GM13976 (cell line): ENCODE measurements at places on chromosomes 1 and 21.

GRCh38 chr1:227388214-227389168 lies 70.2 kb upstream of the CDC42BPA start:
- no peak for DNase-seq

DNA sequence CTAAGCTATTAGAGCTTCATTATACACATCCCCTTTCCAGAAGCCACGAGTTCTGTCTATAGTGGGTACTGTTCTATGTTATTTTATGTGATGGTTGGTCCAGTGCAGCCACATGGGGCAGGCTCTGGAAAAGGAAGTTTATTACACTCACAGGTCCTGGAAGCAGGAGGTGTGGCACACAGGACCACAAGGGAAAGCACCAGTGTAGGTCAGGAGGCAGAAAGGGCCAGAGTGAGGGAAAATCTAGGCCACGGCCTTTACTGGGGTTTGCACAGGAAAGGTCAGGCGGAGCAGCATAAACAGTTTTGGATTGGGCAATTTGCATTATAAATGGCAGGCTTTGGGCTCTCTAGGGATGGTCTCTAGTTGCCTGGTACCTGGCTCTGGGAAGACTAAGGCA lies 21.8 kb upstream of the CNIH3 start:
- no peak for DNase-seq

DNA sequence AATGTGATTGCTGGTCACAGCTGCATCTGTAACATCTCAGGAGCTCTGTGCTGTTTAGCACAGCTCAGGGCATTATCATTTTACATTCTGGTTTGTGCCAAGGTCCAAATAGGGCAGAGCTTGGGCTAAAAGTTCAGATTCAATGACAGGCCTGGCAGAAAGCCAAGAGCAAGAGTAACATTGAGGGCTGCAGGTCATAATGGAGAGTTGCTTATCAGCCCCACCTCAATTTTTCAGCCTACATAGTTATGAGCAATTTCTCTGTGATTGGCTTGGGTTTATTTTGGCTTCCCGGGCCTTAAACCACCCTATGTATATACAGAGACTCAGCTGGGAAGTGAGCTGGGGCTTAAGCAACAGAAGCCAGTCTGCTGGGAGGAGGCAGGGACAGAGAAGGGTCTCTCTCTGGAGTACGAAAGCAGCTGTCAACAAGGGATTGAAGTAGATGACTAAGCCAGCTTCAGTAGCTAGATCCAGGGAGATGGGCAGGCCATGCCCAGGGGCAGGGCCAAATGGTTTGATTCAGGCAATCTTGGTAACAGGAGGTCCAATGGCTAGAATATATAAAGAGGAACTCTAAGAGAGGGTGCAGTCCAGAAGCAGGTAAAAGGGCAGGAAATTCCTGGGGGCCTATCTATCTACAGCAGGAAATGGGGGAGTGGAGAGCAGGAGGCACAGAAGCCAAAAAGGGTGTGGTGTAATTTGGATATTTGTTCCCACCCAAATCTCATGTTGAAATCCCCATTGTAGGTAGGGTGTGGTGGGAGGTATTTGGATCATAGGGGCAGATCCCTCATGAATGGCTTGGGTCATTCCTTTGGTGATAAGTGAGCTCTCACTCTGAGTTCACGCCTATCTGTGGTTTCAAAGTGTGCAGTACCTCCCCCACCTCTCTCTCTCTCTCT lies 49.0 kb downstream of the BRINP2 start:
- DNase-seq, result no peak

DNA sequence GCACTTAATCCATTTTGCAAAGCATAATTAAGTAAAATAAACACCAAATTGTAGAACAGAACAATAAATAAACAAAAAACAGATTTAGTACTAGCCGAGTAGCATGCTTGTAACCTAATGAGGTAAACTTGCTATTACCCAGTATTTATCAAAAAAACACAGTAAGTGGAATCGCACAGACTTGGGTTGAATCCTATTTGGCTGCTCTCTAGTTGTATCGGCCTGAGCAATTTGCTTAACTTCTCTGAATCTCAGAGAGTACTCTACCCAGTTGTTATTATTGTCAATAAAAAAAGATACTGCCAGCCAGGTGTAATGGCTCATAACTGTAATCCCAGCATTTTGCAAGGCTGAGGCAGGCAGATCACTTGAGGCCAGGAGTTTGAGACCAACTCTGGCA lies 664.3 kb downstream of the ADGRL2 start:
- DNase-seq, result no peak

DNA sequence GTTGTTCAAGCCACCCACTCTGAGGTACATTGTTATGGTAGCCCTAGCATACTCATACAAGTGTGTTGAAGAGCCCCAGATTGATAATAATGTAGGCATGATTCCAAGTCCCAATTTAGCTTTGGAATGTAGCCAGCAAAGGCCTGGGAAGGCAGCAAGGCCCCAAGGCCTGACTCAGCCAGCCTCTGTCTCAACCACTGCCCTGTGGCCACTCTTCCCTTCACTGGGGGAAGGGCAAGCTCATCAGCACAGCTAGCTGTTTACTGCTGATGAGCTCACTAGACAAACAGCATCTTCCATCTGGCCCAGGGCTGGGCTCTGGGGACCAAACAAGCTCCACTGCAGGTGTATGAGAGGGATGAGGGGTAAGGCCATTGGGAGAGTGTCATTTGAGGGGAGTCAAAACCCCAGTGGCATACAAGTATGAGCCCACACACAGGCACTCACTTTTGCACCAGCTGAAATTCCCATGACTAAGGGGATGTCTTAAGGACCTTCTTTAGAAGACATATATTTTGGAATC lies 2.2 kb upstream of the IRF6 start:
- DNase-seq, result no peak

DNA sequence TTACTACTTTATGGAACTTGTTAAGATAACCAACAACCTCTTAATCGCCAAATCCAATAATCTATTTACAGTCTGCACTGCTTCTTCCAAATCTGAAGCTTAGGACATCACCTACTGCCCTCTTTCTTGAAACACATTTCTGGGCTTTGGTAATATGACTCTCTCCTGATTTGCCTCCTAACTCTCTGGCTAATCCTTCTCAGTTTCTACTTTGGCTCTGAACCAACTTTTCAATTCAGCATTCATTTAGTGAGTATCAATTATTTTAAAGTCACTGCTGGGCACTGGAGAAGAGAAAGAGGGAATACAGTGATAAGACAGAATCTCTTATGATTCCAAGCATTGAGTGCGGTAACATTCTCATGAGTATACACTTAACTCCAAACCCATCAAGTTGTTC lies 275.0 kb downstream of the AKT3 start:
- DNase-seq, result no peak

DNA sequence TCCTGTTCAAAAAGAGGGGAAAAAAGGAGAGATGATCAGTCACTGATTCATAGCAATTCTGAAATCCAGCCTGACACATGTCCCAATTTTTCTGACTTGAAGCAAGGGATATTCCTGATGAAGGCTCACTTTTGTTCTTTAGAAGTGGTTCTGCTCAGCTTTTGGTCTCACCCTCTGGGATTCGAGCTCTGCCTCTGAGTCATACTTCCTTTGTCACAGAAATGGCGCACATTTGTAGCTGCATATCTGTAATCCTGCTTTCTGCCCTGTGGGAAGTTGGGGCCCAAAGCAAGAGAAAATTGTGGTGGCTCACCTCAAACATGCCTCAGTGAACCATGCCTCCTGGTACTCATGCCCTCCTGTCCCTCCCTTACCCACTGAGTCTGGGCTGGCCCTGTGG lies 22.3 kb upstream of the FAM78B start:
- no peak for DNase-seq

DNA sequence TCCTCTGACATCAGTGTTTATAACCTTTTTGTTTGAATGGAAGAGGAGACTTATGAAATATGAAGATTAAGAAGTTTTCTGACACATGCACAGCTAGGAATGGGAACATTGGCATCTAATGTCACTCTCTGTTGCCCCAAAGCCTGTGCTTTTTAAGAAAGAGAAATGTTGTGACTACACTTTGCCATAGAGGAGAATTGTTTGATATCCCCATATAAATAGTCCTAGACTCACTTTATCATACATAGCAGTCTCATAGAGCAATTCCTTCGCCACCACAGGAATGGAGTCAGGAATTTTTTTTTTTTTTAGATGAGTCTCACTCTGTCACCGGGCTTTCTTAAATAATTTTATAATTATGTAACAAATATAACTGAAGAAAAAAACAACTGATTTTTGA lies 1.5 kb downstream of the KRTAP21-3 start:
- no peak for DNase-seq

DNA sequence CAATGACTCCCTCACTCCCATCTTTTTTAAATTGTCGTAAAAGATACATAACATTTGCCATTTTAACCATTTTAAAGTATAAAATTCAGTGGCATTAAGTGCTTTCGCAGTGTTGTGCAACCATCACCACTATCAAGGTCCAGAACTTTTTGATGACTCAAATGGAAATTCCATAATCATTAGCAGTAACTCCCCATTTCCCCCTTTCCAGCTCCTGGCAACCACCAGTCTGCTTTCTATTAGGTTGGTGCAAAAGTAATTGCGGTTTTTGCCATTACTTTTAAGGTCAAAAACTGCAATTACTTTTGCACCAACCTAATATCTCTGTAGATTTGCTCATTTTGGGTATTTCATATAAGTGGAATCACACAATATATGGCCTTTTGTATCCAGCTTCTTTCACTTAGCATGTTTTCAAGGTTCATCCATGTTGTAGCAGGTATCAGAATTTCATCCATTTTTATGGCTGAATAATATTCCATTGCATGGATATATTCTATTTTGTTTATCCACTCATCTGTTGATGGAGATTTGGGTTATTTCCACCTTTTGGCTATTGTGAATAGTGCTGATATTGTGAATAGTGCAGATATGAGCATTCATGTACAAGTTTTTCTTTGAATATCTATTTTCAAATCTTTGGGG lies 159.7 kb downstream of the HIVEP3 start:
- DNase-seq, result no peak

GRCh38 chr1:208528578-208529240 lies 284.5 kb upstream of the PLXNA2 start:
- DNase-seq, result no peak

- DNase-seq, result peak; percentile 28
These were observed 17.8 kb downstream of the PKNOX1 start for GRCh38 chr21:42991992-42992740.

GRCh38 chr1:71667216-71667615 lies 586.4 kb upstream of the ZRANB2 start:
- DNase-seq, result no peak

GRCh38 chr1:52672946-52673345 lies 25.2 kb downstream of the COA7 start:
- DNase-seq, result no peak

DNA sequence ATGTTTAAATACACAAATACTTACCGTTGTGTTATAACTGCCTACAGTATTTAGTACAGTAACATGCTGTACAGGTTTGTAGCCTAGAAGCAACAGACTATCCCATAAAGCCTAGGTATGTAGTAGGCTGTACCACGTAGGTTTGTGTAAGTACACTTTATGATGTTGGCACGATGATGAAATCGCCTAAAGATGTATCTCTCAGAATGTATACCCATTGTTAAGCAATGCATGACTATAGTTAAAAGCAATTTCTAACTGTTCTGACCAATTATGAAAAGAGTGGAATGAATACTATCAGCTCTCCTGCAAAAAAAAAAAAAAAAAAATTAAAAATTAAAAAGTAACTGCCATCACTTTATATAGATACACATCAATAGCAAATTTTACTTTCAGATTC lies 11.4 kb downstream of the HP1BP3 start:
- no peak for DNase-seq

DNA sequence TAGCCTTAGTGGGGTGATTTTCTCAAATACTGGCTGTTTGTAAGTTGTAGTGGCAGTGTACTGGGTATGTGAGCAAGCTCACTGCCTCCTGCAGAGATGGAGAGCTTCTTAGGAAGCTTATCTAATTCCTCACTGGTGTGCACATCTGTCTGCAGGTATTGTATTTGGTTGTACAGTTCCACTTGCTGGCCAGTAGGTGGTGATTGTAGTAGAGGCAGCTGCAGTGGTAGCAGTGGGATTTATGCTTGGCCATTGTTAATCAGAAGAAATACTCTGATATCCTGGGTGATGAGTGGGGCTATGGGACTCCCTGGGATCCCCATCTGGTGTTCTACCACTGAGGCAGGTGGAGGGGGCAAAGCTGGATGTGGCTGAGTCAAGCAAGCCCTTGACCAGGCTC lies 276.1 kb upstream of the SPAG17 start:
- DNase-seq, result no peak

- DNase-seq, result no peak
These were observed 516.9 kb downstream of the ADGRL2 start for GRCh38 chr1:82317671-82318070.

DNA sequence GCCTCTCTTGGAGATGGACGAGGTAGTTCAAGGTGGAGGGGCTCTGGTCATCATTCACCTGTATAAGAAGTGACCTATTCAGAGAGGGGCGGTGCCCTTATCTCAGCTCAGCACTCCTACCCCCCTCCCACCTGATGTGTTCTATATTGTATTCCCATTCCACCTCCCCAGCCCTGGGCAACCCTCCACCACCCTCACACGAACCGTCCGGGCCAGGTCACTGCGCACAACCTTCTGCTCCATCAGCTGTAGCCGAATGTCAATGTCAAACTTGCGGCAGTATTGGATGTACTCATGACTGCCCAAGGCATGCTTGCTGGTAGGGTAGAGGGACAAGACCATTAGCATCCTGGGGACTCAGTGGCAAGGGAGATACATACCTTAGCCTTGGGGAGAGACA lies 34.3 kb downstream of the PIK3C2B start:
- DNase-seq, result no peak

DNA sequence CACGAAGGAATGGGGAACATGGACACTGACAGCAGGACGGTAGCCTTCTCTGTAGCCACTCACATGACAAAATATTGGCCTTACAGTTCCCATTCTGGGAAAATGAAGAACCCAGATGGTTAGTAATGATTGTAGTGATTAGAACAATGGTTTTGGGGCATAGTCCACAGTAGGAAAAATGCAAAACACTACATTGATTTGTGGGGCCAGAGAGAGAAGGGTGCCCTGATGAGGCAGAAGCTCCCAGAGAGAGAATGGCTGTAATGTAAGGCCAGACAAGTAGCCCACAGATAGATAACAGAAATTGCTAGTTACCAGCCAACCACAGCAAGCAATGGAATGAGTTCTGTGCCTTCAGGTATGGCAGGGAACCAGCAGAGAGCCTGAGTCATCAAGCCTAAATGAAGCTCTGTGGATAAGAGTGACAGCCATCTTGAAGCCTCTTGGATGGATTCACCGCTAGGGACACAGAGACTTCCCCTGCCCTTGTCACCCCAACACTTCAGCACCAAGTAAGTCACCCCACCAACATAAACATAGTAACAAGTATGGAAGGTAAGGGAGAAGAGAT lies 206.1 kb downstream of the BACH1 start:
- DNase-seq, result no peak

DNA sequence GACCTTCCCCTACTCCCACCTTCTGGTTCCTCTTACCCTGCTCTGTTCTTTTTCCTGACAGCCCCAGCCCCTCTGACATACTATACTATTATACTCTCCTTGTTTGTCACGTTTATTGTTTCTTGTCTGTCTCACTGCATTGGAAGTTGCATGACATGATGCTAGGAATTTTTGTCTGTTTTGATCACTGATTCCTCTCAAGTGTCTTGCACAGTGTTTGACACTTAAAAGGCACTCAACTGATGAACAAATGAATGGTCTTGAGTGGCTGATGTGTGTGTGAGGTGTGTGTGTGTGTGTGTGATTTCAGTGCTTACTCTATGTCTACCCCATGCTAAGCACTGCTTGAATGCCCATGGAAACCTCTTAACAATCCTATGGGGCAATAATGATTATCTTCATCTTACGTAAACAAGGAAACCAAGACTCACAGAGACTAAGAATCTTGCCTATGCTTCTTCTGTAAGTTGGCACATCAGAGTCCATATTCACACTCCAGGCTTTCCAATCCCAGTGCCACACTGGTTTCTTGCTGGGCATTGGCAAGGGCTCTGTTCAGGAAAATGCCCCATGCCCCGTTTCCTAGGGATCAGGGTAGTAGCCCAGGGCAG lies 59.7 kb downstream of the ATP1A1 start:
- no peak for DNase-seq
